Panc1 (cell line): ENCODE measurements at places on chromosomes 1 and 21. TPM values are rescaled to one million over a fixed set of nuclear protein-coding genes. Genes with fewer than 3 reads are reported as not detected.

Gene CD52
- 1.6 TPM for total RNA-seq

Gene ADAMTSL4
- 9.5 TPM for total RNA-seq

Gene KISS1
- not detected for total RNA-seq

DNA sequence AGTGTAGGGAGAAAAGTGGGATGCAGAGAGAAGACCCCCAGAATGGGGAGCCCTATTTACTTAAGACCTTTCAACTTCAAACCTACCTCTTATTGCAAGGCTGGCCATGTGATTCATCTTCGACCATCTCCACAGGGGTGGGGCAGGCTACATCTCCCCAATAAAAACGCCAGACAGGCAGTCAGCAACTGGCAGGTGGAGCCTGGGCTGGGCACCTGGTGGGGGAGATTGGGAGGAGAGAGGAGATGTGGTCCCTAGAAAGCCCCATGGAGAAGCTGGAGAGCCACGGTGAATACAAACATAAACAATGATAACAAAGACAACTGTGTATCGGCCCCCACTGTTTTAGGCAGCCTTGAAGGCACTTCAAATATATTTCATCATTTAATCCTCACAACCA is 336.7 kb upstream of the PROX1 start:
- no peak for DNase-seq

DNA sequence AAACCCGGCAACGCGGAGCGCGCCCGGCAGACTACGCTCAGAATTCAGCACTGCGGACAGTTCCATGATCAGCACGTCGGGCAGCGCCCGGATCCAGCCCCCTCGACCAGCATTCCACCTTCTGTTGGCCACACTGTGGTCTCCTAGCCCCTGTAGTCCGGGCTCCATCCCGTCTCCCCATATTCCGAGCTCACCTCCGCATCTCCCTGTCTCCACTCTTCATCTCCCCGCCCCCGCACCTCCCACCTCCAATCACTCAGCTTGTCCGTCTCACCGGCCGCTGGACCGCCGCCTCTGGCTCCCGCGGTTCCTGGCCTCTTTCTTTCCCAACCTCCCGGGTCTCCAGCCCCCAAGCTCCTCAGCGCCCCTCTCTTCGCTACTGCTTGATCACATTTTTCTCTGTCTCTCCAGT is 500 bp downstream of the EPHA10 start:
- DNase-seq = no peak

Gene NBPF10
- total RNA-seq = 2.8 TPM

DNA sequence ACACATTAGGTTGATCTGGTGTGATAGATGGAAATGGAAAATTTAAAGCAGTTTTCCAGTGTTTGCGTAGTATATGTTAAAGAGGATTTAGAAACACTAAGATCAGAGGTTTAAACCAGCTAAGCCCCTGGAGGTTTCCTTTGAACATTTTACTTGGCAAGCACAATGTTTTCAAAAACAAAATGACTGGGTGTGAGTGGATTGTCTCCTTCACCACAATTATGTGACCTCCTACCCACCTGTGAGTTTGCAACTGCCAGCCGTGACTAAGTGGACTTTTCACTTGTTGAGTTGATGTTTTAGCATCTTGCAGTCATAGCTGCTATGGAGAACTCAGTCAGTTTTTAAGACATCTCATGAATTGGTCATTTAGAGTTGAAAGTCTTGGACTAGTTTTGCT is 4.7 kb downstream of the CCDC190 start:
- no peak for DNase-seq
